ENCODE measurements at places on chromosomes 16 and 17.

DNA sequence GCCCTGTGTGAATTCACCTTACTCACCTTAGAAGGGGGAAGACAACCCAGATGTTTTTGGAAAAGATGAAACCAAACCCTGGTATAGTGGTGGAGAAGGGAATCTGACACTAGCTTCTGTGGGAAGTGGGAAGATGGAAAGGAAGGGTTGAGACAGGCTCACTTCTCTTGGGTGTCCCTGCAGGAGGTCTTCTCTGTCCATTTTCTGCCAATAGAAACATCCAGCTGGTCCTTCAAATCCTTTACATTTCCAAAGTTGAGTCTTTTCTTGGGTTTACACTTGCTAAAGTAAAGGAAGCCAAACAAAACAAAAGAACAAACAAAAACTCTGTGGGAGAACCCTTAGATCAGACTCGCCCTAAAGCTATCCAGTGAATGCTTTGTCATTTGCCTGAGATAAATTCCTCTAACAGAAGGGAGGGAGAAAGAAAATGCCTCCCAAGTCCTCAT is 10.2 kb downstream of the HOXB1 start:
- no peak for DNase-seq

GRCh38 chr17:16300554-16300953 is 52.7 kb downstream of the CENPV start:
- DNase-seq = no peak

- no peak for DNase-seq
Observed at GRCh38 chr16:79090966-79091365, 509.6 kb downstream of the MAF start.

DNA sequence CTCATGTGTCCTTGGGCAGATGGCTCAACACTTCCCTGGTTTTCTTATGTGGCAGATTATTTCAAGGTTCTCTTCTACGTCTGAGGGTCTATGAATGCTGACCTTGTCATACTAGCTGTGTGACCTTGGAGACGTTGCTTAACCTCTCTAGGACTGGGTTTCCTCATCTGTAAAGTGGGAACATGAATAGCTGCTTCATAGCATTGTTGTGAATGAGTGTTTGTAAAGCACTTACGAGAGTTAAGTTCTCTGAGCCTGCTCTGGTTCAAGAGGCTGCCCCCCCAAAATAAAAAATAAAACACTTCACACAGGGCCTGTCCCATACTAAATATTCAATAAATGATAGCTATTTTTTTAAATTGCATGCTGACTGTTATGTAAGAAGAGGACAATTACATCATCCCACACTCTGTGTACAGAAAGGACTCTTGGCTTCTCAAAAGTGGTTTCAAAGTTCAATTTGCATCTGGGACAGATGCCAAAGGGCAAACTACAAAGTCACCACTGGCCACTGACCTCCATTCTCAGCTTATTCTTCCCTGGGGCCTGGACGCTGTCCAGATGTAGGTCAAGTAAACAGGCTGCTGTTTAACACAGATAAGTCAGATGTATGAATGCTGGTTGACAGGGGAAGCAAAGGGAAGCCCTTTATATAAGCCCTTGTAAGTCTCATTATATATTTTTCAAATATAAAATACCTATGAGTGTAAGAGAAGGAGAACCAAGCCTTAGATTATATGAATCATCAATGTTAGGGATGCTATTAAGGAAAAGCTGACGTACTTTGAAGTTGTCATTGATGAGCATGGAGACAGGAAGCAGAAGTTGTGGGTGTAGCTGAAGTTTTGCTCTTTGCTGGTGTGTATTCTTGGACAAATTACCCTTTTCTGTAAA is 15.4 kb upstream of the NDEL1 start:
- no peak for DNase-seq

- DNase-seq = no peak
Observed at GRCh38 chr17:32757963-32758362, 119.0 kb downstream of the MYO1D start.

DNA sequence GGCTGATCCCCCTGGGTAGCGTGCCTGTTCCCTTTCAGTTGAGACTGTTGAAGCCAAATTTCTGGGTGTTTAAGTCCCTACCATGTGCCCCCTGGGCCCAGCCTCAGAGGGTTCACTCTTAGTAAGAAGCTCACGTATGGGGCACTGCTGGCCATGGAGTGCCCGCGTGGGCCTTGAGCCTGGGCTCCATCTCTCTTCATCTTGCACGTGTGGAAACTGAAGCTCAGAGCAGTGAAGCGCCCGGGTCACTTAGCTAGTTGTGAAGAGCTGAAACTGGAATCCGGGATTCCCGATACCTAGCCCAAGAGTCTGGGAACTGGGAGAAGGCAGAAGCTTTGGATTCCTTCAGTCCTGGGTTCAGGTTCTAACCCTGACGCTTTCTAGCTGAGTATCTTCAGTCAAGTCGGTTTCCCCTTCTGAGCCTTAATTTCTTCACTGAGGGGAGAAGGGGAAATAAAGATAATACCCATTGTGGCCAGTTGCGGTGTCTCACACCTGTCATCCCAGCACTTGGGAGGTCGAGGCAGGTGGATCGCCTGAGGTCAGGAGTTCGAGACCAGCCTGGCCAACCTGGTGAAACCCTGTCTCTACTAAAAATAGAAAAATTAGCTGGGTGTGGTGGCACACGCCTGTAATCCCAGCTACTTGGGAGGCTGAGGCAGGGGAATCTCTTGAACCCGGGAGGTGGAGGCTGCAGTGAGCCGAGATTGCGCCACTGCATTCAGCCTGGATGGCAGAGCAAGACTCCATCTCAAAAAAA is 103.9 kb downstream of the OR1D5 start:
- DNase-seq = no peak

DNA sequence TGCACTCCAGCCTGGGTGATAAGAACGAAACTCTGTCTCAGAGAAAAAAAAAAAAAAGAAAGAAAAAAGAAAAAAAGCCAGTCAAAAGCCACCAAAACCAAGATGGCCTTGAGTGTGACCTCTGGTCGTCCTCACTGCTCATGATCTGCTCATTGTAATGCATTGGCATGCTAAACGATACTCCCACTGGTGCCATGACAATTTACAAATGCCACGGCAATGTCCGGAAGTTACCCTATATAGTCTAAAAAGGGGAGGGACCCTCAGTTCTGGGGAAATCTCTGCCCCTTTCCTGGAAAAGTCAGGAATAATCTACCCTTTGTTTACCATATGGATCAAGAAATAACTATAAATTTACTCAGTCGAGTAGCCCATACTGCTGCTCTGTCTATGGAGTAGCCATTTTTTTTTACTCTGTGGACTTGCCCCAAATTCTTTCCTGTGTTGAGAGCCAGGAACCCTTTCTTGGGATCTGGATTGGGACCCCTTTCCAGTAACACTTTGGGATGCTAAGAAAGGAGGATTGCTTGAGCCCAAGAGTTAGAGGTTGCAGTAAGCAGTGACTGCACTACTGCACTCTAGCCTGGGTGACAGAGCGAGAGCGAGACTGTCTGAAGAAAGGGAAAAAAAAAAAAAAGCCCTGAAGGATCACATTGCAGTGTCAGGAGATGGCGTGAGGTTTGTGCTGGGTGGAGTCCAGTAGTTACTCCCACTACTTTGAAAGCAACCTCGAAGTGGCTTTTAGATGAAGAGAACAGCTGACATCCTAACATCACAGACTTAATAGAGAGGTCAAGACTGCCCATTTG is 3.7 kb upstream of the TMEM231 start:
- DNase-seq = no peak

Measured in cortex of kidney (tissue), 1 donor.